Head of caudate nucleus (tissue), 42 donors: ENCODE measurements at places on chromosomes 3 and 15.
A peak's percentile ranks its signal among the peaks of the same experiment; 100 is the strongest.

DNA sequence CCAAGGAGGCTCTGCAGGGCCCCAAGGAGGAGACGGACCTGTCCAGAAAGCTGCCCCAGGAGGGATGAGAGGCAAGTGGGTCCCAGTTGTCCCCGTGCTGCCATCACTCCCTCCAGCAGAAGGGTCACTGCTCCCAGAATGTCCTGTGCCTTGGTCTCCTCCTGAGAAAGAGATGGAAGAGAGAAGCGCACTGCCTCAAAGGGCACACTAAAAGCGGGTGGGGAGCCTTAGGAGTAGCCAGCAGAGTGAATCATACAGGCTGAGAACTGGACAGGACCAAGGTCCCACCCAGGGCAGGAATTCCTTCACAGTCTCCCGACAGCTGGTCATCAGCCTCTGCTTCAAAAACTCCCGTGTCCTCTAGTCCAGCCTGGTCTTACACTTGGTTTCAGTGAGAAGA, 4.6 kb downstream of the THPO start:
- DNase-seq = no peak

GRCh38 chr15:62046078-62046743, 14.0 kb downstream of the VPS13C start:
- DNase-seq = no peak

DNA sequence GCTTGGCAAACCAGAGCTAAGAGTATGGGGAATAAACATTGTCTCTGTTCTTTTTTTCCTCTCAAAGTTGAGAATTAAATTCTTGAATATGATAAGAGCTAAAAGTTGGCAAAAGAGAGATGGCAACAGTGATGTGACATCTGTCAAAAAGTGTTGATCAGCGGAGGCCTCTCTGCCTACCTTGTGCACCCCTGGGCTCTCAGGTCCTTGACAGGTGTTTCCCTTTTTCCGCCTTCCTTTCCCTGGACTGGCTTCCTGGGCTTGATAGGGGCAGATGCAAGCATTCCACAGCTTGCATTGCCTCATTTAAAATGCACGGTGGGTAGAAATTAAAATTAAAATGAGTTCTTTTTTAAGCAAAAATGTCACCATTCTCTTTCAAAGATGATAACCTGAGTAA, 84.2 kb downstream of the NSUN3 start:
- DNase-seq = no peak

GRCh38 chr3:156050918-156051317, 69.5 kb upstream of the KCNAB1 start:
- no peak for DNase-seq

- DNase-seq = no peak
These were observed 446.0 kb downstream of the FGF12 start for GRCh38 chr3:192281207-192281880.

GRCh38 chr3:26630669-26631389, 8.3 kb downstream of the LRRC3B start:
- no peak for DNase-seq

DNA sequence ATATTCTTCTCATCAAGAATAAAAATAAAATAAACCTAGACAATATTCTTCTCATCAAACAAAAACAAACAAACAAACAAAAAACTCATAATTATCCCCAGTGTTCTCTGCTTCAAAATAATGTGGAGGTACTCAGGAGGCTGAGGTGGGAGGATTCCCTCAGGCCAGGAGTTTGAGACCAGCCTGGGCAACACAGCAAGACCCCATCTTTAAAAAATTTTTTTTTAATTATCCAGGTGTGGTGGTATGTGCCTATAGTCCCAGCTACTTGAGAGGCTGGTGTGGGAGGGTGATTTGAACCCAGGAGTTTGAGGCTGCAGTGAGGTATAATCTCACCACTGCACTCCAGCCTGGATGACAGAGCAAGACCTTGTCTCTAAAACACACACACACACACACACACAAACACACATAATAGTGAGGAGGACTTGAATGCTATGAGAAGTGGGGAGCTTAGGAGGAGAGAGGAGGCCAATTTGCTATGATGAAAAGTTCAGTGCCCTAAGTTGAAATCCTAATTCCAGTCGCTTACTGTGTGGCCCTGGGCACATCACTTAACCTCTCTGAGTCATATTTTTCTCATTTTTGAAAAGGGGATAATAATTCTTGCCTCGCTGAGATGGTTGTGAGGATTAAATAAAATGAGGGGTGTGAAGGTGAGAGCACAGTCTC, 35.8 kb upstream of the HERC1 start:
- DNase-seq = no peak

DNA sequence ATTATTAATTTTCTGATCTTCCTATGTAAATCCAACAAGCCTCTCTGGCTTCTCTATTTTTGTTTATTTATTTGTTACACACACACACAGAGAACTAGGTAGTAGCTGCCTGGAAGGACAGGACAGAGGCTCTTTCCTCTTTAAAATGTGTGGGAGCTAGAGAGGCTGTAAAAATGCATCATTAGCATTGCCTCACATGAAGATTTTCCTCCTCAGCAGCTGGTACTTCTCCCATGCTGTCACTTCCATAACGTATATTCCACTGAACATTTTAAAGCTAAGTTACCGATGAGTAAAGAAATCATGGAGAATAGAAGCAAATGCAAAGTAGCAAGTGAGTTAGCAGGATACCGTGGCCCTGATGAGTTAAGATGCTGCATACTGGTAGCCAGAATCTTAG, 63.9 kb downstream of the IMPG2 start:
- no peak for DNase-seq

GRCh38 chr3:31892916-31893573, 88.0 kb downstream of the OSBPL10 start:
- no peak for DNase-seq

DNA sequence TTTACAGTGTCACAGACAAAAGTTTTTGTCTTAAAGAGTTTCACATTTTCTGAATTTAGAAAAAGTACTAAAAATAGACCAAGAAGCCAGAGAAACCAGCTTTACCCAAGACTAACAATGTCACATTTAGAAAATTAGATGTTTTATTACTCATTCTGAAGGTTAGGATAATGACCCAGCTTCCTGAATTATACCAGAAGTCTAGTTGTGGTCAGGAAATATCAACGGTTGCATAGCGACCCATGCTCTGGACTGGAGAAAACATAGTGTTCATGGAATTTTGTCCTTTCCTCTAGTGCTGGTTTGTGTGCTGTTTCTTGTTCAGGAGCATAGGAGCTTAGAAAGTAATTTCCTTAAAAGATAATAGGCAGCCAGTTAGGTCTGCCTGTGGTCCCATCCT, 59.0 kb downstream of the DPPA2 start:
- no peak for DNase-seq

DNA sequence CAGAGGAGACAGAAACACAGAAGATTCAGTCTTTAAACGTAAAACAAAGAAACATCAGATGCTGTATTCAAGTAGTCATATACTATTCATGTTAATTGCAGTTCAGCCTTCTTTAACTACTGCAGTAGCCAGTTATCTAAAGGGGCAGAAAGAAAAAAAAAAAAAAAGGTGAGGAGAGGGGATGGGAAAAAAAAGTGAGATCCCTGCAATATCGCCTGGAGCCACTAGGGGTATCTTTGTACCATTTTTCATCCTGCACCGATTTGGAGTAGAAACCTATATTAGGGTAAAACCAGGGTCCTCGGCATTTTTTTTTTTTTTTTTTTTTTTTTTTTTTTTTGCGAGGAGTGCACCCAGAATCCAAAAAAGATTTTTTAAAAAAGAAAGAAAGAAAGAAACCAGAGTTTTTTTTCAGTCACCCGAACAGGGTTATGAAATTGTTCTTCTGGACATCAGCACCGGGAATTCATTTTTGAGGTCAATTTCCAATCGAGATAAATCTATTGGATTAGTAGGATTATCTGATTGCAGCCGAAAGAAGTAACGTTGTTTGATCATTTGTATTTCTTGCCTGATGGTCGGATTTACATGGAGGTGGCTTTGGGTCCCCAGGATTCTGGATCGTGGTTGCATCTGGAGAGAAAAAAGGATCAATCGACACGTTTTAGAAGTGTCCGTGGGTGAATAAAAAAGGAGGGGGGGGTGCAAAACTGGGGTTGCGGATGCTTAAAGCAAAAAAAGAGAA, 186.7 kb downstream of the NLGN1 start:
- DNase-seq = peak; percentile 75

DNA sequence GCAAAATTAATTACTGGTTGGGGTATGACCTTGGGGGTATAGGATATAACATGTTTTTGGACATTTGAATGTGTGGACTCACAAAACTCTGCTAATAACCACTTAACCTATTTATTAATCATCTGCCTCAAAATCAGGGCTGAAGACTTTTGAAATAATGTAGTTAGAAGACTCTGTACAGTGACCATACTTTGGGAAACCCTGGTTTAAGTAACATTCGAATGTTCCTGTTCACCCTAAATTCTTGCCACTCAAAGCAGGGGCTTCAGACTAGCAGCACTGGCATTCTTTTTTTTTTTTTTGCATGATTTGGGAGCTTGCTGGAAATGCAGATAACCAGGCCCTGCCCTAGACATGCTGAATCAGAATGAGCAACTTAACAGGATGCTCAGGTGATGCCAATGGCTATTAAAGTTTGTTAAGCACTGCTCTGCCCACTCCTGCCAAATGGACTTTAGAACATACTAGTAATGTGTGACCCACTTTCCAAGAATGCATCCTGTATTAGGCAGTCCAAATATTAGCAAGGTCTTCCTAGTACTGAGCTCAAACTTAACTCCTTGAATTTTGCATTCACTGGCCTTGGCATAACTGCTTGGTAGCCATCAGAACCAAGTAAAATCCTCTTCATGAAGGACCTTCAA, 12.7 kb upstream of the ST3GAL6 start:
- no peak for DNase-seq

DNA sequence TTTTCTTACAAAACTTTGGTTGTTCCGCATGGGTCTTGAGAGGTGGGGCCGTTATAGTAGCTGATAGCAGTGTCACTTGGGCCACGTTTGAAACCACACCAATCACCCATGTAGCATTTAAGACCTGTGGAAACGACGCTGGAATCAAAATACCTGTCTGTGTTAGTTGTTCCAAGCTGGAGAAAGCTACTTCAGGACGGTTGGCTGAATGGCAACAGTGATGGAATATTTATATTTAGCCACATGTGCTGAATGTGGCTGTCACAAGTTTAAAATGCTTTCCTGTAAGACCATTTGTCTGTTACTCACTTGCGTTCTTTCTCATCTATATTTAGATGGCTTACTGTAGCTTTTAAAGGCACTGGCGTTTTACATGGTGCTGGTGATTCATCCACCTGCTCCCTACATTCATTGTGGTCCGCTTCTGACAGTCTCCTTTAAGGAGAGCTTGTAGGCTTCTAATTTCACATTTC, 1.4 kb downstream of the DNAJA4 start:
- peak; percentile 48 for DNase-seq

DNA sequence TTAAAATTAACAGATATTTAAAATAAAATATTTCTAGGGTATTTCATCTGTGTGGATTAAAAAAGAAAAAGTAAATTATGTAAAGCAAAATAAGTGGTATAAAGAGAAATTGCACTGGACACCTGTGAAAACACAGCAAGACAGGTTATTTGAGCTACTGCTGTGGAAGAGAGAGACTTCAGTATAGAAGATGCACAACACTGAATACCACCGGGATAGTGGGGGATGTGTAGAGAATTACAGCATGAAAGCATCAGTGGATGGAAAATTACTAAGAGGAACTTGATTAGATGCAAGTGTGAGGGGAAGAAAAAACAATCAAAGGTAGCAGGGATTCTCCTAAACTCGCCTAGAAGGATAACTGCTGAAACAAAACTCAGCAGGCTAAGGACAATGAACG, 1242.5 kb upstream of the GBE1 start:
- no peak for DNase-seq

- no peak for DNase-seq
These were observed 566.9 kb upstream of the CCDC54 start for GRCh38 chr3:106810300-106810875.

- no peak for DNase-seq
These were observed 10.4 kb downstream of the RSRC1 start for GRCh38 chr3:158120330-158120729.

GRCh38 chr3:74106925-74107324, 482.2 kb upstream of the PDZRN3 start:
- DNase-seq = no peak

- DNase-seq = no peak
These were observed 23.4 kb downstream of the STRIT1 start for GRCh38 chr3:155270063-155270462.

GRCh38 chr3:57436195-57436761, 107.9 kb downstream of the DNAH12 start:
- DNase-seq = no peak

DNA sequence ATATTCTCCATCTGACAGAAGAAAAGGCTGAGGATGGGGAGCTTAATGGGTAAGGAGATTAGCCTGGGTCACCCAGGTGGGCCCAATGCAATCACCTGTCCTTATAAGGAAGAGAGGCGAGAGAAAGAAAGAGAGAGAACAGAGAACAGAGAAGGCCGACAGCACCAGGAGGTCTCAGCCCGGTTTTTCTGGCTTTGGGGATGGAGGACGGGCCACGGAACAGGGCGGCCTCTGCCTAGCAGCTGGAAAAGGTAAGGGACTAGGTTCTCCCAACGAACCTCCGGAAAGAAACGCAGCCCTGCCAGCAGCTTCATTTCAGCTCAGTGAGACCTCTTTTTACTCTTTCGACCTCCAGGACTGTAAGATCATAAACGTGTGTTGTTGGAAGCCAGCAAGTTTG, 196.0 kb upstream of the LYSMD4 start:
- DNase-seq = no peak

DNA sequence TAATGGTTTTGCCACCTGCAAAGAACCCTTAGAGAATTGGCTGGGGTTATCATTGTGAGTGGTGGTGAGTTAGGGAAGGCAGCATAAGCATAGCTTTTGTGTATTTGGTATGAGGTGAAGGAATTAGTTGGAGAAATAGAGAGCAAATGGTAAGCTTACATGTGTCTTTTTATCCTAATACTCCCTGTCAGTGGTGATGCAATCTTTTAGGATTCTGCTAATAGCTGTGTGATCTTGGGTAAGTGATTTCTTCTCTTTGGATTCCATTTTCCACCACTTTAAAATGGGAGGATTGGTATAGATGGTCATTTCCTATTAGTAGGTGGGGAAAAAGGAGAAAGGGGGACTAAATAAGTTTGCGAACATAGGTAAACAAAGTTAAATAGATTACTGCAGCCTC, 30.9 kb downstream of the PIAS1 start:
- no peak for DNase-seq

DNA sequence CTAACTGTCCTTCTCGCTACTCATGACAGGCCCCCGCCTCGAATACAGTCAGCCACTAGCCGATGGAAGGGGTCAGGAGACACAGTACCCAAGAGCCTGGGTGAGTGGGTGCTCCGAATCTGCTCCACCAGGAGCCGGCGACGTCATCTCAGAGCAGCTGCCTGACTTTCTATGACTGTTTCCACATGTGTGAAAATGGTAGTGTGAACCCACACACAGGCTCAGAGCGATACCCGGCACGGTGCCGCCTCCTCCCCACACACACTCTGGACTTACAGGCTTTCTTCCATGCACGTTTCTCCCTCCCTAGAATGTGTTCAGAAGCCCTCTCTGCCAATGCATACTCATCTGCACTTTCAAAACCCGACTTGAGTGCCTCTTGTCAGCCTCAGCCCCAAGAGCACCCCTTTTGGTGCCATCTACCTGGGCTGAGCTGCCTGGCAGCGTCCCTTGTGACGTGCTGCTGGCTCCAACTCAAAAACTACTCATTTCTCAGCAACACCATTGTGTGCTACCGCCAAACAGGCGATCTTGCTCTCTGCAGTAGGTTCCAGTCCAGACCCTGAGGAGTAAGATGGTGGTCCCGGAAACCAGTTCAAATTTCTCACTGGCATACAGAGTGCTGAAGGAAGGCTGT, 29.7 kb downstream of the VGLL4 start:
- DNase-seq = no peak

- DNase-seq = no peak
These were observed 578.3 kb downstream of the GRM7 start for GRCh38 chr3:7439101-7439680.

- no peak for DNase-seq
These were observed 117.6 kb upstream of the CHMP2B start for GRCh38 chr3:87109465-87109864.
